IPS DF 6.9 (cell line): ENCODE measurements at places on chromosomes 5 and 9.

DNA sequence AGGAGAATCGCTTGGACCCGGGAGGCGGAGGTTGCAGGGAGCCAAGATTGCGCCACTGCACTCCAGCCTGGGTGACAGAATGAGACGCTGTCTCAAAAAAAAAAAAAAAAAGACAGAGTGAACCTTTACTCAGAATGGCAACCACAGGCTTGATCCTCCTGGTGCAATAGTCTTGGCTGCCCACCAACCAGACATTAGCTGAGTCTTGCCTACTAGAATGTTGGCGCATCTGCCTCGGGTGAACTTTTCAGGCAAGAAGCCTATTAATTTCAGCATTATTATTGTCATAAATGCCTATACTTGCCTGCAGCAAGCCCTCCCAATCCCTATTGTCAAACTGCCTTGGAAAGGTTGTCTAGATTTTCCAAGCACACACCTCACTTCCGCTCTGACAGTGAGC is 4.2 kb downstream of the SERINC5 start:
- no peak overlapping the region for H3K27ac ChIP-seq
- H3K4me3 ChIP-seq, result no peak overlapping the region
- no peak for DNase-seq
- peaks cover 3% of the 10 kb centered on the region; the same call in 1 of the 2 replicates for H3K4me1 ChIP-seq
- no peaks in the 10 kb centered on the region for H3K27me3 ChIP-seq

GRCh38 chr5:140840978-140841962 is at the start of gene PCDHA8:
PCDHA8 (plus strand) TSS chr5:140841187; CDS start chr5:140841322, 135 bp downstream.
- H3K4me3 ChIP-seq, result peak within 1 kb of the TSS; percentile 37; the same call in 1 of the 2 replicates
- no peaks in the 10 kb centered on the region for H3K27me3 ChIP-seq
- 0 out of 2 replicates have a peak, but pooled peaks cover 2% of the 10 kb centered on the region for H3K4me1 ChIP-seq
- no peak within 1 kb of the TSS for H3K27ac ChIP-seq

- no peaks in the 10 kb centered on the region for H3K27me3 ChIP-seq
- H3K4me1 ChIP-seq, result peaks cover 1% of the 10 kb centered on the region; the same call in 1 of the 2 replicates
- no peak for DNase-seq
Observed at GRCh38 chr5:64532212-64532611, 26.4 kb downstream of the RGS7BP start.

- DNase-seq, result no peak
- no peaks in the 10 kb centered on the region for H3K4me1 ChIP-seq
- H3K27ac ChIP-seq, result no peak overlapping the region
- no peaks in the 10 kb centered on the region for H3K27me3 ChIP-seq
- no peaks in the 10 kb centered on the region for H3K36me3 ChIP-seq
- H3K4me3 ChIP-seq, result no peak overlapping the region
Observed at GRCh38 chr9:91017245-91017644, 215.6 kb downstream of the SYK start.

DNA sequence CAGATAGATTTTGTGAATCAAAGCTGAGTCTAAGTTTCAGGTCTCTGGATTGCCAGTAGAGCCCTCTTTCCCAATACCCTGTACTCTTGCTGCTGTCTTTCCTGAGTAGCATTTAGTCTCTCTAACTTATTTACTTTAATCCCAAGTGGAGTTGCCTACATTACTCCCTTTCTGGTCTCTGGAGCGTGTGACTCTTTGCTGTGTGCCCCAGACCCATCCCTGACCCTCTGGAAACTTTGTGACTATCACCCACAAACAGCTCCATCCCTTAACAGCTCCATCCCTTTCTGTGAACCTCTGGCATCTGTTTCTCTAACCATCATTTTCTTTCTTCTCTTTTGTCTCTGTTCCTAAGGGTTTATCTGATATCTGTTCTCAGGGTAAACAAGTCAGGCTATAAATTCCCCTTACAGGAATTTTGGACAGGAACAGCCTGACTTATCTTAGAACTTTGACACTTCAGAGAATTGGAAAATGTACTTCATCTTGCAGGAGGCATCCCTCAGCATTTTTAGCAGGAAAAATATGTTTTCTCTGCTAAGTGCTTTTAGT is 1167.1 kb upstream of the SEMA6A start:
- no peaks in the 10 kb centered on the region for H3K36me3 ChIP-seq
- no peak overlapping the region for H3K4me3 ChIP-seq
- H3K27me3 ChIP-seq, result no peaks in the 10 kb centered on the region

DNA sequence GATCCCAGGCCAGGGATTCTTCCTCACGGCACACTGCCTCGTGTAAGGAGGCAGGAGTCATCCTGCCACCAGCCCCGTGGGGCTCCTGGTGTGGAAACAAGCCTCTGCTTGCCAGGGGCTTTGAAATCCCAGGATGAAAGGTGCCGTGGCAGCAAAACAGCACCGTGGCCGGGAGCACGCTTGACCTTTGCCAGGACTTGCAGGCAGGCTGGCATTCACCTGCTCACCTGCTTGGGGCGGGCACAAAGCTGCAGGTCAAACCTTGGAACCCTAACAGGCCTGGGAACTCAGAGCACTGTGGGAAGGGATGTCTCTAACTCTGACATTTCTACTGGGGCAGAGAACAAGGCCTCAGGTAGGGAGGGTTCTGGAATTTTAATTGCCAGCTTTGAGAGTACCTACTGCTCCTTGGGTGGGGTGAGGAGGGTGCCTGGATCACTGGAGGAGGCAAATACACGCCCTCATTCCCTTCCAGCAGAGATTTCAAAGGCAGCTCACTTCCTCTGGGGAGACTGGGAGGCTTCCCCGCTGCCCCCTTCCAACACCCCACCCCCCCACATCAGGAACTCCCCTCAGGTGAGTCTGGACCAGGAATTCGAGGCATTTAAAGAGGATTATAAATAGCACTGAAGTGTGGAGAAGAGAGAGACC is 45.6 kb upstream of the STXBP1 start:
- no peak overlapping the region for H3K27ac ChIP-seq
- no peaks in the 10 kb centered on the region for H3K27me3 ChIP-seq
- peaks cover 6% of the 10 kb centered on the region for H3K4me1 ChIP-seq
- DNase-seq, result no peak
- no peaks in the 10 kb centered on the region for H3K36me3 ChIP-seq
- H3K4me3 ChIP-seq, result no peak overlapping the region

- no peaks in the 10 kb centered on the region for H3K36me3 ChIP-seq
- H3K4me1 ChIP-seq, result peaks cover 7% of the 10 kb centered on the region
- H3K27ac ChIP-seq, result no peak overlapping the region
- H3K4me3 ChIP-seq, result no peak overlapping the region
- no peaks in the 10 kb centered on the region for H3K27me3 ChIP-seq
Observed at GRCh38 chr5:34673463-34674125, 17.5 kb downstream of the RAI14 start.

- no peak overlapping the region for H3K4me3 ChIP-seq
- no peaks in the 10 kb centered on the region for H3K36me3 ChIP-seq
- H3K27ac ChIP-seq, result no peak overlapping the region
- H3K27me3 ChIP-seq, result no peaks in the 10 kb centered on the region
- no peak for DNase-seq
Observed at GRCh38 chr5:135233477-135233876, 165.6 kb downstream of the MACROH2A1 start.

GRCh38 chr5:130545291-130545690 is 619.8 kb downstream of the HINT1 start:
- H3K36me3 ChIP-seq, result no peaks in the 10 kb centered on the region
- DNase-seq, result no peak
- no peak overlapping the region for H3K4me3 ChIP-seq

GRCh38 chr9:109733690-109734089 is 46.3 kb upstream of the PALM2AKAP2 start:
- DNase-seq, result no peak
- no peaks in the 10 kb centered on the region for H3K36me3 ChIP-seq
- no peak overlapping the region for H3K4me3 ChIP-seq

DNA sequence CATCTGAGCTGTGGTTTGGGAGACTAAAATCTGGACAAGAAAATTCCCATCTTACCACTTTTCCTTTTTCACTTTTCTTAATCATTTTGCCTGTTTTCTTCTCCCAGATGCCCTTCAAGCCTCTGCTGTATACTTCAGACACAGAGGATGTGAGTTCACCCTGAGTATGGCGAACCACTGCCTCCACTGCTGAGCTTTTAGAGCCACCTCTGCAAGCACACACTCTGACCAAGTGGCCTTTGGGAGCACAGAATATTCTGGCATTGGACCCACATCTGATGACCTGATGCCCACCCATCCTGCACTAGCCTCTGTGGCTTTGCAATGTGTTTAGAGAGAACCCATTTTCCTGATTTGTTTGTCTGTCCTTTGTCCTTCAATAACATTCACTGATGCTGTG is 32.5 kb downstream of the TERT start:
- no peaks in the 10 kb centered on the region for H3K4me1 ChIP-seq
- peaks cover 24% of the 10 kb centered on the region for H3K36me3 ChIP-seq
- no peak overlapping the region for H3K27ac ChIP-seq
- H3K27me3 ChIP-seq, result no peaks in the 10 kb centered on the region
- no peak for DNase-seq

DNA sequence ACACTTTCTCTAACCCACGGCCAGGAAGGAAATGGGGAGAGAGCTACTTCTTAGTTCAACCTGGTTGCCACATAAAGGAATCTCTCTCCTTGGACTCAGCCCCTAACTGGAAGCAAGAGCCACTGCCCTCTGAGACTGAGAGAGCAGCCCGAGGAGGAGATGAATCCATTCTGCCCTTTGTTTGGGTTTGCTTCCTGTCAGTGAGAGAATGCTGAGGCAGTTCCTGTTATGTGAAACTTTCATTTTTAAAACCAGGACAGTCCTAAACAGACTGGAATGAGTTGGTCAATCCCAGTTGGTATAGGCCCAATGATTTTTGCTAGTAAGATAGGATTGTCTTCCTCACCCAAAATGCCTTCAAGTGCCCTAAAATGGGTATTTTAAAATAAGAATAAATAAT is 205.1 kb downstream of the NTRK2 start:
- H3K36me3 ChIP-seq, result no peaks in the 10 kb centered on the region

GRCh38 chr5:129904667-129905472 is 605 bp downstream of the CHSY3 start:
- H3K36me3 ChIP-seq, result no peaks in the 10 kb centered on the region
- no peaks in the 10 kb centered on the region for H3K4me1 ChIP-seq
- H3K4me3 ChIP-seq, result peak overlapping the region; percentile 60
- no peak for DNase-seq
- no peak overlapping the region for H3K27ac ChIP-seq

GRCh38 chr5:17056141-17056631 is 120.1 kb upstream of the MYO10 start:
- H3K27me3 ChIP-seq, result no peaks in the 10 kb centered on the region
- peak; percentile 27 for DNase-seq
- H3K36me3 ChIP-seq, result no peaks in the 10 kb centered on the region
- H3K4me1 ChIP-seq, result no peaks in the 10 kb centered on the region
- no peak overlapping the region for H3K27ac ChIP-seq
- no peak overlapping the region for H3K4me3 ChIP-seq

- no peaks in the 10 kb centered on the region for H3K27me3 ChIP-seq
- no peaks in the 10 kb centered on the region for H3K4me1 ChIP-seq
- no peak for DNase-seq
- H3K36me3 ChIP-seq, result no peaks in the 10 kb centered on the region
Observed at GRCh38 chr5:126656401-126657007, 55.8 kb downstream of the PHAX start.

DNA sequence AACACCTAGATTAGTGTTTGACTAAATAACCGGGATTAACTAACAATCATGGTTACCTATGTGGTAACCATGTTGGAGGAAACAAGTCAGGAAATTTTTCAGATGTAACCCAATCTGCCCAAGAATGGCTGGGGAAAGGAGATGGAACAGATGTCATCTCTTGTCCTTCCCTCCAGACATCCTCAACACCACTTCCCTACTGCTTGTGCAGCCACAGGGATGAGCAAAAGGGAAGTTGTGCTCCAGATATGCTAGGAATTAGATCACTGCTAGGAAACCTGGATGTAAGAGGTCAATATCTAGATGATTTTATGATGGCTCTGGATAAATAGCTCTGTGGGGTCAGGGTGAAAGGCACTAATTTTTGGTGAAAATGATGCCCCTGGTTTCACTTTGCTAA is 61.3 kb upstream of the ELL2 start:
- H3K4me1 ChIP-seq, result no peaks in the 10 kb centered on the region
- no peak for DNase-seq
- no peaks in the 10 kb centered on the region for H3K27me3 ChIP-seq
- no peak overlapping the region for H3K27ac ChIP-seq

DNA sequence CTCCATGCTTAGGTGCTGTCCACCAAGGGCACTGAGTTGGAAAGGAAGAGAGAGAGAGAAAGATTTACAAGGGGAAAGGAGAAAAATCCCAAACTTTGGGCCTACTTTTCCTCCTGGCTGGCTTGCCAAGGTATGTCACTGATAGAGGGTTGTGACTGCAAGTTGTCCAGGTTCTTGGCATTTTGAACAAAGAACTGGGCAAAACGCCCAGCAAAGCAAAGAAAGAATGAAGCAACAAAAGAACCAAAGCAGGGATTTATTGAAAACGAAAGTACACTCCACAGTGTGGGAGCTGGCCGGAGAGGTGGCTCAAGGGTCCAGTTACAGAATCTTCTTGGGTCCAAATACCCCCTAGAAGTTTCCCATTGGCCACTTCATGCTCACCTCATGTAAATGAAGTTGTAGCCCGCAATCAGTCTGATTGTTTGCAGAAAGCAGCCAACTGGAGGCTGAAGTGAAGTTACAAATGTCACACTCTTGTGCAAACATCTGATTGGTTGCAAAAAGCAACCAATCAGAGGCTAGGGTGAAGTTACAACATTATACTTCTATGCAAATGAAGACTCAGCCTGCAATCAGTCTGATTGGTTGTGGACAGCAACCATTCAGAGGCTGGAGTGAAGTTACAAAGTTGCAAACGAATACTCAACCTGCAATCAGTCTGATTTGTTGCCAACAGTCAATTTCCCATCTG is 263.5 kb downstream of the YTHDC2 start:
- no peaks in the 10 kb centered on the region for H3K36me3 ChIP-seq
- no peak overlapping the region for H3K4me3 ChIP-seq
- H3K27me3 ChIP-seq, result no peaks in the 10 kb centered on the region
- H3K4me1 ChIP-seq, result peaks cover 5% of the 10 kb centered on the region; the same call in 1 of the 2 replicates

- H3K4me3 ChIP-seq, result no peak overlapping the region
- no peak for DNase-seq
- no peak overlapping the region for H3K27ac ChIP-seq
- no peaks in the 10 kb centered on the region for H3K4me1 ChIP-seq
Observed at GRCh38 chr9:133692364-133692985, 45.7 kb downstream of the SARDH start.

- H3K4me1 ChIP-seq, result no peaks in the 10 kb centered on the region
- H3K4me3 ChIP-seq, result no peak overlapping the region
- no peak for DNase-seq
- no peak overlapping the region for H3K27ac ChIP-seq
- H3K36me3 ChIP-seq, result no peaks in the 10 kb centered on the region
- H3K27me3 ChIP-seq, result no peaks in the 10 kb centered on the region
Observed at GRCh38 chr9:70053864-70054263, 10.2 kb downstream of the MAMDC2 start.

- no peaks in the 10 kb centered on the region for H3K4me1 ChIP-seq
- no peak overlapping the region for H3K4me3 ChIP-seq
- H3K36me3 ChIP-seq, result no peaks in the 10 kb centered on the region
- H3K27me3 ChIP-seq, result no peaks in the 10 kb centered on the region
- no peak overlapping the region for H3K27ac ChIP-seq
Observed at GRCh38 chr9:7770111-7770510, 29.5 kb downstream of the DMAC1 start.

- peaks cover 3% of the 10 kb centered on the region; the same call in 1 of the 2 replicates for H3K27me3 ChIP-seq
- H3K4me3 ChIP-seq, result peak within 1 kb of the TSS; percentile 40; the same call in 1 of the 2 replicates
- peak; percentile 61 for DNase-seq
- no peaks in the 10 kb centered on the region for H3K36me3 ChIP-seq
Observed at GRCh38 chr5:147234825-147235635, at the start of gene STK32A. STK32A (plus strand) TSS chr5:147235026; CDS start chr5:147239635, 4,609 bp downstream.

- no peak for DNase-seq
- H3K4me3 ChIP-seq, result no peak overlapping the region
- H3K27ac ChIP-seq, result no peak overlapping the region
- H3K27me3 ChIP-seq, result no peaks in the 10 kb centered on the region
- no peaks in the 10 kb centered on the region for H3K4me1 ChIP-seq
Observed at GRCh38 chr9:75139201-75139600, 50.9 kb downstream of the OSTF1 start.

- H3K27me3 ChIP-seq, result 0 out of 2 replicates have a peak, but pooled peaks cover 1% of the 10 kb centered on the region
- H3K4me3 ChIP-seq, result no peak overlapping the region
- H3K4me1 ChIP-seq, result peaks cover 3% of the 10 kb centered on the region
- no peak overlapping the region for H3K27ac ChIP-seq
- DNase-seq, result no peak
- no peaks in the 10 kb centered on the region for H3K36me3 ChIP-seq
Observed at GRCh38 chr5:177997319-177997670, 1.3 kb upstream of the PROP1 start.
